ENCODE measurements at places on chromosomes 6 and 20.

- no peak for DNase-seq
Observed at GRCh38 chr6:13615792-13616120, 621 bp downstream of the NOL7 start.

- no peak for DNase-seq
Observed at GRCh38 chr20:50243610-50244351, 53.2 kb downstream of the CEBPB start.

- DNase-seq = no peak
Observed at GRCh38 chr6:128827675-128828464, 55.1 kb upstream of the LAMA2 start.

DNA sequence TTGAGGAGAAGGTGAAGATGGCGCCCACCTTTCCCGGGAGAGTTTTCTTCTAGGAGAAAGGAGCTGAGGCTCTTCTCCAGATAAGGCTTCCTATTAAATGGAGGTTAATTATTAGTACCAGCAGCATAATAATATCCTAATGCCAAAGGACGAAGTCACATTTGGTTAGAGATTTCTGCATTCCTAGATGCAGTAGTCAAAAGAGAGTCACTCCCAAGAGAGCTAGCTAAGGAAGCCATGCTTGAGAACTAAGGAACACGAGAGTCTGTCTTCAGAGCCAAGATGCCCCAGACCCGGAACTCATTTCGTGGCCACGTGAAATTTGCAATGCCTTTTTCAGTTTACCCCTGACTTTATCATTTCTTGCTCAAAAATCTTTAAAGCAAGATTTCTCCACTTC is 132.7 kb downstream of the TSHZ2 start:
- DNase-seq = no peak

DNA sequence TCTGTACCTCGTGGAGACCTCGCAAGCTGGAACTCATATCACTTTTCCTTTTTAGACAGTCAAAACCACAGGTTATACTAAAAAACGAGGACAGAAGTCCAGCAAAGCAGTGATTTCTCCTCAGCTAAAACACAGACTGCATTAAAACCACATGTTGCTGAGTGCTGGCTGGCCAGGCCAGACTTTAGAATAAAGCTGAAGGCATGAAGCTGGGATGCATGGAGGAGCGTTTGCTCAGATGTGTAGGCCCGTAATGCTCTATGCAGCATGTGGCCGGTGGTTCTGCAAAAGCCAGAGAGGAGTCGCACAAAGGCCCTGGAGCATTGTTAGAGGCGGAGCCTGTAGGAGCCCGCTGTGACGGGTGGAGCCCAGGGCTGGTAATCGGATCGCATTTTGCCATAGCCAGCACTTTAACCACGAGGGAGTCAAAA is 83.6 kb downstream of the SMOC2 start:
- no peak for DNase-seq

DNA sequence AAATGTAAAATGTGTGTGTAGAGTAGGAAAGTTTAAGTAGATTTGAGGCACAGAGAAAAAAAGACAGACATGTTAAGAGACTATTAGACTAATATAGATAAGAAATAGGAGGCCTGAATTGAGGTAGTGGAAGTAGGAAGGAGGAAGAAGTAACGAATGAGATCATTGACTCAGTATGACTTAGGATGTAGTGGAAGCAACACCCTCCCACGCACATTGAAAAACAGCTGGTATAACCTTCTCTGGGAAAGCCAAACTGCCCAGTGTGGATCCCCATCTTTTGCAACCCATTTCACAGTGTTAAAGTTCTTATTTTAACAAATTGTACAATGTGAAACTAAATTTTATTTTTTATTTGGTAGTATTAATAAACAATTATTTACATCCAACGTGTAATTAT is 89.1 kb downstream of the GRIK2 start:
- no peak for DNase-seq

GRCh38 chr6:80276861-80277260 is 170.4 kb downstream of the BCKDHB start:
- no peak for DNase-seq

DNA sequence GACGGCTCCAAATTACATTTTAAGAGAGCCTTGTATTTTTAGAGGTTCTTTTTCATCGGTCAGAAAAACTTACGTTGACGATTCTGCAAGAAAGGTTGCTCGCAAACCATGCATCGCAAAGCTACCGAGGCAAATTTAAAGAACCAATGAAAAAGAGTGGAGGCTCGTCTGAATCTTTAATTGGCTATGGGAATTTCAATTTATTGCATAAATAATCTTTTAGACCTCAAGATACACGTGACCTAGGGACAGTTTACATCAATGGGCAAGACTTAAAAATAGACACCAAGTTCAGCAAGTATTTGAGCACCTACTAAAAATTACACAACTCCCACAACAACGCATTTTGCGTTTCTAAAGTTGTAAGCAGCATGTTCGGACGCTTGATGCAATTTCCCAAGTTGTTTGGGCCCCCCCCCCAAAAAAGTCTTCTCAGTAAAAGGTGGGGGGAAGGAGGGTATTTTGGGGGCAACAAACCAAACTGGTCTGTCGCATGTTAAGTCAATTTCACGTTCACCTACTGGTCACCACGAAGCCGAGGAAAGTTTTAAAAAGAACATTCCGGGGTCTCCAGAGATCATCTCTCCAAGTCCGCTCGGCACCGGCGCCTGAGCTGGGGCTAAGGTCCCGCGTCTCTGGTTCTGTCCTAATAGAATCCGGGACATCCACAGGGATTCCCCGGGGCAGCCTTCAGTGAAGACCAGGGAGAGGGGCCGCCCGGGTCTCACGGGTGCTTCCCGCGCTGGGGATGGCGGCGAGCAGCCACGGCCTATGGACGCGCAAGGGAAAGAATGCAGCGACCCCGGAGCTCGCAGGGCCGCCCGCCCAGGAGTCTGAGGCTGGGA is 851 bp downstream of the SNX5 start:
- no peak for DNase-seq

DNA sequence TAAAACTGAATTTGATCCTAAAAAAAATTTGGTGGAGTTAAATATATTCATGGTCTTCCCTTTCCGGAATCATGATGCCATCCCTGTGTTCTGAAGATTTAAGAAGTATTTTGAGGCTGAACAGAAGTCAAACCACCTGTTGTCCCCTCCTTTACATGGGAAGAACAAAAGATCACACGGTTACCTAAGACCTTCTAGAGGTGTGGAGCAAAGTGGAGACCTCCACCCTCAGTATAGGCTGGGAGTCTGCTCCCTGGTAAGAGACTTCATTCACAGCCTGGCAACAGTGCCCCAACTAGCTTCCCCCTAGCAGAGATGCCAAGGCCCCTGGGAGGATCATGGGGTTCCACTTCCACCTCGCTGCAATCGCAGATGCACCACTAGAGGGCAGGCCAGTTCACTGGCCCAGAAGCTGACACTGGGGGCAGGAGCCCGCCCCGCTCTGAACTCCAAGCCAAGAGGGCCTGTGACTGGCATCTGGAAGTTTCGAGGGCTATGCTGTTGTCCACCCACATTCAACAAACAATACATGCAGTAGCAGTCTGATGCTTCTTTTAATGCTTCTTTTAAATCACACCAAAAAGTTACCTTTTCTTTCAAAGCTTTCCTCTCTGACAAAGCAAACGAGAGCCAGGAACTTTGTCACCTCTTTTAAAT is 19.5 kb upstream of the UBE2J1 start:
- DNase-seq = no peak

DNA sequence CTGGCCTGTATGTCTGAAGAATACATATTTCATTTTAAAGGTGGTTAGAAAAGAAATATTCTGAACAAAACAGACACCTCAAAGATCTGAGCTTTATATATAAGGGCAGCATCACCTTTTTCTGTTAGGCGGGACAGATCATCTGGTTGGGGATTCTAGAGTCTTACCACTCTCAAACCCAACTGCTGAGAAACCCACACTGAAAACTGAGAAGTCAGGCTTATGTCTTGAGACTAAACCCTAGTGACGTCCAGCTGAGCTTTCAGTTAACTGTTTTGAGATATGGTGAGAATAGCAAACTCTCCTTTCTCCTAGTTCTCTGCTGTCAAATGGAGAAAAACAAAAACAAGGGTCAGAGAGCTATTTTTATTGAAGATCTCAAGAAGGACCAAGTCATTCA is 63.7 kb upstream of the CCN6 start:
- no peak for DNase-seq

- no peak for DNase-seq
Observed at GRCh38 chr20:31869942-31870725, at the start of the genes DUSP15 and TTLL9. DUSP15 (minus strand) TSS chr20:31870527; CDS start chr20:31870337, 190 bp downstream. TTLL9 (plus strand) TSS chr20:31870634; CDS start chr20:31871127, 493 bp downstream.

GRCh38 chr6:79676785-79677736 is 45.9 kb downstream of the SH3BGRL2 start:
- DNase-seq = no peak

GRCh38 chr20:11957911-11958310 is 40.2 kb downstream of the BTBD3 start:
- DNase-seq = no peak

GRCh38 chr20:1537731-1538058 is 19.8 kb downstream of the SIRPD start:
- no peak for DNase-seq

DNA sequence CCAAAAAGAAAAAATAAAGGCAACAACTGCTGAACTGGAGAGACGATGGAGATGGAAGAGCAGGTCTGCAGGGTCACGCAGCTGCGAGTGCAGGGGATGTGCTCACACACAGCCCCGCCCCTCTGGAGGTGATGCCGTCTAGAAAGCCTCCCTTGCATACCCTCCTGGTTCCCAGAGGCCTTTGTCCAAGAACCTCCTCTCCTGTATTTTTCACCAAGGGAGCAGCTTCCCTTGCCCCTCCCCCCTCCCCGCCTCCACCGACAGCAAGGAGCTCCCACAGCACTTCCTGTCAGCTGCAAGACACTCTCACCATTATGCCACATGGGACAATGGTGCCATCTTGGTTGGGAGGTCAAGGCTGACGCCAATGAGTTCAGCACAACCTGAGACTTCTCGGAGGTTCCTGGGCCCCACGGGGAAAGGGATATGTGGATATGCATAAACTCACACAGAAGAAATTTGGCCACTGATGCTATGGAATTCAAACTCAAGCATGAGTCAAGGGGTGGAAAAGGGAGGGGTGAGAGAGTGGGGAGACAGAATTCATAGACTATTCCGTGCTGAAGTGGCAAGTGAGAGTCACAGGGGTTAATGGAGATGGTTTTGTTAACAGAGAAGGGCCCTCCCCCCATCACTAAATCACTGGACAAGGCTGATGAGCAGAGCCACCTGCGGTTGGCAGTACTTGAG is 132.9 kb downstream of the SCML4 start:
- DNase-seq = no peak

DNA sequence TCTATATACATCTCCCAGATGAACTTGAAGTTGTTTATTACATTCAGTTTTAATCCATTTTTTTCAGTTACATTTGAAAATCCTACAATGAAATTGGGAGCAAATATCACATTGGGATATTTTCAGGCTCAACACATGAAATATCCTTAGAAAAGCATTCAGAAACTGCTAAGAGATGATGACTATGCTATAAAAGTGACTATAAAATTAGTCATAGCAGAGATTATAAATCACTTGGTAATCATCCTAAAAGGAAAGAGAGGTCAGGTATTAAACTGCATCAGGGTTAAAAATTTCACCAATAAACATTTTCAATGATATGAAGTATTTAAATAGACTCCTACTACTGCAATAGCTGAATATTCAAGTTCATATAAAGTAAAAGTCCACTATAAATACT is 987.7 kb downstream of the GRIK2 start:
- DNase-seq = no peak

GRCh38 chr6:168662301-168662936 is 221.4 kb downstream of the SMOC2 start:
- no peak for DNase-seq

DNA sequence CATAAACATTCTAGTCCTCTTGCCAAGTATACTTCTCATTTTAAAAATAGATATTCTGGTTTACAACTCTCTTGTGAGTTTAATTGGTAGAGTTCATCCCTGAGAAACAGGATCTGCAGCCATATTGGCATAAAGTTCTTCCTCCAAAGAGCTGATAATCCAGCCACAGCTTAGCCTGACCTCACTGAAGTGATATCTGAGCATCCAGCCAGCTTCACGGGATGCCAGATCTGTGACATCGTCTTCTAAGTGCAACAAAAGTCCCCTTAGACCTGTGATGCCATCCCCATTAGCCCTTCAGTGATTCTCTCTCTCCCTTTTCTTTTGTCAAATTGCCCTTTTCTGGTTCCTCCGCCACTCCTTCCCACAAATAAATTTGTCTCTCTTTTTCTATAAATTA is 180.6 kb upstream of the STXBP5 start:
- DNase-seq = no peak

DNA sequence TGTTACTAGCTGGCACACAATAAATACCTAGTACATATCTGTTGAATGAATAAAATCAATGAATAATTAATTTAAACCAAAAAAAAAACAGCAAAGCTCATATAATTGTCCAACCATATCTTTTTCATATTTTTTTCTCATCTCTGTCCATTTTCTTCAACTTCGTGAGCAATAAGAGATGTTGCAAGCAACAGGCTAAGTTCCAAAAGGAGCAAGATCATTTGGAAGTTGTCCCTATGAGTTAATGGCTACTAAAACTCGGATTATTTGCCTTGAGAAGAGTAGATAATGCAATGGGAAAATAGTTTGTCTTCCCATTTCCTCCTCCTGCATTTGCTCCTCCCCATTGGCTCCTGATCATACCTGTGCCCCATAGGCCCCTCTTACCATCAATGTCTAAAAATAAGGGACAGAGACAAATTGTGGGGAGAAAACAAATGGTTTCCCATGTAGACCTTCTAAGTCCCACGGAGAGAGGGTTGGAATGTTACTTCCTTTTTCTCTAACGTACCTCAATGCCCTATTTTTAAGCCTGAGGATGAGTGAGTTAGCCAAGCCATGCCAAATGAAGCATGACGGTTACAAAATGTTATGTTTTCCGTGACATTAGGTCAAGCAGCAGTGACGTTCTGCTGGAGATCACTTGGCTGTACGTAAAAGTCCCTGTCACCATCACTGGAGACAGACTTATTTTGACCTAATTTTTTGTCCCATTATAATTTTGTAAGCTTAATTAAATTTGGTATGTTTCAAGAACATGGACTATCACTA is 217.3 kb upstream of the PREP start:
- DNase-seq = no peak

DNA sequence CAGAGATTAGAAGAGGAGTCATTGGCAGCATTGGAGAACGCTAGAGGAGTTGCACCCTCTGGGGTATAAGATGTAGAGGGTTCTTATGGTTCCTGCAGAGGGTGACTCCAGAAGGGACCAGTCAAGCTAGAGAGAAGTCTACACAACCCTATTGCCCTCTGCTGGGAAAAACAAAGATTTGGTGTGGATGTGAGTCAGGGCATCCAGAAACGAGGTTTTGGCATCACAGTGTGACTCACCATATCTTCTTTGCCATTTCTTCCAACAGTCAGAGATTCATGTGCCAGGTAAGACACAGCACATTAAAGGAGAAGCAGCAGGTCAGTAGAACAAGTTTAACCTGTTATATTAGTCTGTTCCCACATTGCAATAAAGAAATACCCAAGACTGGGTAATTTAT is 598.8 kb downstream of the MAFB start:
- no peak for DNase-seq
